Stimulated activated CD4-positive, alpha-beta T cell treated with anti-CD3 and anti-CD28 coated beads, Interleukin-15, amount 100 ng/mL, for 48 hours (primary cell): ENCODE measurements at places on chromosomes 1 and 21.
A peak's percentile ranks its signal among the peaks of the same experiment; 100 is the strongest.

DNA sequence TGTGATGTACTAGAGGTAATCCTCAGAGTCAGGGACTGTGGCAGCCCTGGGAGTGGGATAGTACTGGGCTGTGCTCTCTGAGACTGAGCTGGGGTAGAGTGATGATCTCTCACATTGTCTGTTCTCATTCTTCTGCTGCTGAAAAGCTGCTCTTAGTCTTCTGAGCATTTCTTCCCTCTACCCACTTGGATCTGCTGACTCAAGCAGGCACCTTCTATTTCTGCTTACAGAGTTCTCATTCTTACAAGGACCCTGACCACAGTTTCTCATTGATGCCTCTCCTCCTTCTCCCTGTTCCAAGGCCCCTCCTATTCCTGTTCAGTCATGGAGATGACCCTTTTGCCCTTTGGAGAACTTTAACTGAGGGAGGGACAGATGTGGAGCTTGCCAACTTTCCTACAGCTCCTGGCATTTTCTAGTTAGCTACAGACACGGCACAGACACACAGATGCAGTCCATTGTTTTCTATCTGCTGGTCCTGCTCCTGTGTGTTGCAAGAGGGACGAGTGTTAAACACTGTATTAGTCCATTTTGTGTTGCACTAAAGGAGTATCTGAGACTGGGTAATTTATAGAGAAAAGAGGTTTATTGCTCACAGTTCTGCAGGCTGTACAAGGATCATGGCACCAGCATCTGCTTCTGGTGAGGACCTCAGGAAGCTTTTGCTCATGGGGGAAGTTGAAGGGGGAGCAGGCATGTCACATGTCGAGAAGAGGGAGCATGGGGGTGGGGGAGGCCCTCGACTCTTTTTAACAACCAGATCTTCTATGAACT lies 12.3 kb downstream of the MAPKAPK2 start:
- DNase-seq = no peak

- no peak for DNase-seq
Observed at GRCh38 chr21:43298546-43299440, 128.1 kb downstream of the SIK1 start.

- DNase-seq = peak; percentile 8
Observed at GRCh38 chr1:110746644-110747259, 72.0 kb upstream of the KCNA3 start.

DNA sequence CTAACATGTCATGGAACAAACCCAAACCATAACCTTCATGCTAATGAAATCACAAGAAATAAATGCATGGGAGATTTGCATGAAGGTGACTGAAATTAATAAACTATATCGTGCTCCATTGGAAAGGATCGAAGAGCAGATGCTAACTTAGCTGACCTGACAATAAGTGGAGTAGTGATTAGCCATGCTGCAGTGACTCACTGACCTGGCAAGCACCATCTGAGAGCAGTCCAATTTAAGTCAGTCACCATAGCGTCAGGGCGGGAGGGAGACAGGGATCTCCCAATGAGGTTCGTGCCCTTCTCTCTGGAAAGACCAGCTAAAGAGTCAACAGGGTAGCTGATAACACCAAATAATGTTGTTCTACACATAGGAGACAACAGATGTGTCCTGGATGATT lies 21.5 kb downstream of the OLIG2 start:
- no peak for DNase-seq

DNA sequence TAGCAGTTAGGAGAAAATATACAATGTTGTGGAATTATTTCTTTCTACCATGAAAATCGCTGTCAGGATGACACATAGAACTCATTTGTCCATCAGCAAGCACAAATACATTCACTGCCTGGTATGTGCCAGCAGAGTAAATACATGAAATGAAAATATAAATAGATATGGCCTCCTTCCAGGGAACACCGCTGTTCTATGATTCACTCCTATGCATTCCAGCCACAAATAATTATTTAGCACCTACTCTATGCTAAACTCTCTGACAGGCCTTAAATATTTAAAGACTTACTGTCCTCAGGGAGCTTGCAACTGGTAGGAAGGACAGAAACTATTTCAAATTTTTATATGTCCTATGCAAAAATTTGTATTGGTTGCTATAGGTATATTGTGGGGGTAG lies 975.0 kb upstream of the NCAM2 start:
- DNase-seq = no peak

- DNase-seq = no peak
Observed at GRCh38 chr1:248820041-248820585, 5.6 kb downstream of the SH3BP5L start.

DNA sequence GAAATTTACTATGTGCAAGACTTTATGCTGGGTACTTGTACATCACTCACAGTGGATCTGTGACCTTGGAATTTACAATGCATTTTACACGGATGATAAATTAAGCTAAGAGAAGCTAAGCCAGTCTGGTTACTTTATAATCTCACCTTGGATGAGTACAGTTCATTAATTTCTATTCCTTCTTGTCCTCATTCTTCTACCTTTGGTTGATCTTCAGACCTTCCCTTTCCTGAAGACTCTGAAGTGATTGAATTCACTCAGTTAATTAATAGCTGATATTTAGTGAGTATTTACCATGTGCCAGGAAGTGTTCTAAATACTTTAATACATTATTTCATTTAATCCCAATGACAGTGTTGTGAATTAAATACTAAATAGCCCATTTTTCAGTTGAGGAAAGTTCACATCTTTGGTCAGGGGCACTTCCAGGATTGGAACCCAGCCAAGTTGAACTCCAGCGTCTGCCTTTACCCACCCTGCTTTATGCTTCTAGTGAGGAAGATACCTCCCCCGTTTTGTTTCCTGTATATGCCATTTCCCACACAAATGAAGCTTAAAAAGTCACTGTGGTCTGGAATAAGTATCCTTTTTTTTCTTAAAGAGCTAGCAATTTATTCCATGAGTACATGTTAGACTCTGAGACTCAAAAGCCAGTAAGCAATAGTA lies 146.6 kb downstream of the TLR5 start:
- DNase-seq = no peak

DNA sequence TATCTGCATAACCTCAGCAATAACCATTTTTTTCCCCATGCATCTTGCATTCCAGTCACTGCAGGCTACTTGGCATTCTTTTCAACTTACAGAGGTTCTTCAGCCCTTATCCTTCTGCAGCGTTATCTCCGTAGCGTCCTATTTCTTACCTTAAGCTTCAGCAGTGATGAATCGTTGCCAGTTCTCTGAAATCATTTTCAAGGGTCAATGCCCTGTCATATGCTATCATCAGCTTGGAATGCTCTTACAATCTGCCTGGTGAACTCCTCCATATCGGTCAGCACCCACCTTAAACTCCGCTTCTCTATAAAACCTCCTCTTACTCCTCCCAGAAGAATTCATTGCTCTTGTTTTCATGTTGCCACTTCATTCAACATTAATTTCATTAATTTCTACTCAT lies 105.1 kb upstream of the DPH5 start:
- DNase-seq = no peak

DNA sequence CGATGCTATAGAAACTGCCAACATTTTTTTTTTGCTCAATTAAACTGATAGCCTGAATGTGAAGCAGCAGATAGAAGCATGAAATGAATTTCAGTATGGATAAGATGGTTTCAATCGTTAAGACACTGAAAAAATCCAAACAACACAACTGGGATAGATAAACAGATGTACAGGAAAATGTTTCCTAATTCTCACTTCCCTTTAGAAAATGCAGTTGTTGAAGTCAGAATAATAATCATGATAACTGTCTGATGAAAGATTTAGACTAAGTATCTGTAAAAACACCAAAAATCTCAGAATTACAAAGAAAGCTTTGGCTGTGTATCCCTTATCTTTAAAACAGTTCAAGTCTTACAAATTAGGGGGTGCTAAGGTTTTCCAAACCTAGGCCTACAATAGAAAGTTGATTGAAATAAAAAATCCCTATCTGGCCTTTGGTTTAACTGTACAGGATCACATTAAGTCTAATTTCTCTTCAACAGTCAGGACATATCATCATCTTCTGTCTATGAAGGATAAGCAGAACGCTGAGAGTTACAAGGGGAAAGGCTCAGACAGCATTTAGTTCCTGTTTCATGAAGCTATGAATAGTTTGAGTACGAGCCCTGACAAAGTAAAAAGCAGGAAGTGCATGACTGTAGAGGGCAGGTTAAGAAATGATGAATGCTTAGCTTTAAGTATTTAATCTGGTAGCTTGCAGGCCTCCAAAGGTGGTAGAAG lies 203.2 kb downstream of the APP start:
- DNase-seq = no peak

DNA sequence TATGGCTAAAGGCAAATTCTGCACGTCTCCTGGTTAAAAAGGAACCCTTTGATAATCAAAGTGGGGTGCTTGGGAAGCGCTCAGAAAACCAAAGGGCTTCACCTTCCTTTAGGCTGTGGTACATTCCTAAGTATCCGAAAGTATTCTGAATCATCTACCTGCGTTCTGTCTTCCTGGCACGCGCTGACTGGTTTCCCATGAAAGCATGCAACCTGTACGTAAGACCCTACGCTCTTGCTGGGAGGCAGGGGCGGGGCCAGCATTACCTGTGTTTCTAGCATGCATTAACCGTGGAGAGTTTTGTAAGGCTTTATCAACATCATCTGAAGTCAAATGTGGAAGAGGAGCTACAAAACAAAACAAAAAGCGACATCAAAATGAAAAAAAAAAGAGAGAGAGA lies 96.0 kb downstream of the ERG start:
- no peak for DNase-seq

DNA sequence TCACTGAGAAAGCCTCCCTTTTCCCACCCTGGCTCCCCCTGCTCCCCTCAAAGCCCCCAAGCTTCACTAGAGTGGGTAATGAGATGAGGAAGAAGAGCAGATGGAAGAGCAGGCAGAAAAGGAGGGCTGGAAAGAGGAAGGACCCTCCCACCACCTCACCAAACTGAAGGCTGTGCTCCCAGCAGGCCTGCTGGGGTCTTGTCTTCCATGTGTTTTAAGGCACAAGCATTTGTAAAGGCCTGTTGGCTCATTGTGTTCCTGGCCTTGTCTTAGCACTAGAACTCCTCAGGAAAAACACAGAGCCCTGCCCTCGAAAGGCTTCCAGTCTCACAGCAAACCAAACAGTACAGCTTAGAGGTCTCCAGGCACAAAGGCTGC lies 51.5 kb downstream of the TOMM20 start:
- DNase-seq = no peak

- no peak for DNase-seq
Observed at GRCh38 chr1:214453109-214453722, 98.2 kb downstream of the PTPN14 start.

DNA sequence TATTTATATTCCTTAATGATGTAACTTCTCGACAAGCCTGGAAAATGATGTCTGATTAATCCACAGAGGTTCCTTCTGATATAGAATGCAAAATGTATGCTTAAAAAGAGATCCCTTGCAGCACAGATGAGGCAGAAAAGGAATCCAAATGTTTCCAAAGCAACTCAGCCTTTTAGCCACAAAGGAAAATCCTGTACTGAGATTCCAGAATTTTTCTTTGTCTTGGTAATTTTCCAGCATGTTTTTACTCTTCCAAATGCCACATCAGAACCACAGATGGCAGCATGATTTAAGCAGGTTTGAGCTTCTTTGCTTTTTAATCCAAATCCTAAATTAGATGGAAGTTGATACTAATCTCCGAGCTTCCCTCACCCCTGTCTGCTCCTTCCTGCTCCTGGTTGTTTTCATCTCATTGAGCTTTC lies 176.4 kb upstream of the PALMD start:
- DNase-seq = no peak

DNA sequence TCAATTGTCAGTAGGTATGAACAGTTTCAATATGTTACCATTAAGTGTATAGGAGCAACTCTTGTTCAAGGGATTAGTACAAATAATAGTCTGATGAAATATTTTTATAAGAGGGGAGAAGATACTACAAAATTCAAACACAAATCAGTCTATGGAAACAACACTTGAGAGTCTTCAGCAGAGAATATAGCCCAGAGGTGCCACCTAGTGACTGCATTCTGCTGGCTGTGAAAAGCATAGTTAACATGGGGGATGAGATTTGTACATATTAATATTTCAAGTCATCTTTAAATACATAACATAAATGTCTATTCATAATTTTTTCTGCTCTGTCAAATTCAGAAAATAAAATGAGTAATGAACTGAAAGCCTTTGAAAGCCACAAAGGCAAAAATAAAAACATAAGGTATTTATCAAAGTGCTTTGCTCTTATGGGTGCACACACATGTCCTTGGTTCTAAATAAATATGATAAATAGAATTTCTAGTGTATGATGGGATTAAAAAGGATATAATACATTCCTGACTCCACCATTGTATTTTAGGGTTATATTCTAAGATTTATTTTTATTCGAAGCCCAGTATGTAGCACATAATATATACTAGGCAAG lies 440.9 kb upstream of the ZRANB2 start:
- DNase-seq = no peak

GRCh38 chr21:22575165-22575584 lies 1577.0 kb downstream of the NCAM2 start:
- no peak for DNase-seq

DNA sequence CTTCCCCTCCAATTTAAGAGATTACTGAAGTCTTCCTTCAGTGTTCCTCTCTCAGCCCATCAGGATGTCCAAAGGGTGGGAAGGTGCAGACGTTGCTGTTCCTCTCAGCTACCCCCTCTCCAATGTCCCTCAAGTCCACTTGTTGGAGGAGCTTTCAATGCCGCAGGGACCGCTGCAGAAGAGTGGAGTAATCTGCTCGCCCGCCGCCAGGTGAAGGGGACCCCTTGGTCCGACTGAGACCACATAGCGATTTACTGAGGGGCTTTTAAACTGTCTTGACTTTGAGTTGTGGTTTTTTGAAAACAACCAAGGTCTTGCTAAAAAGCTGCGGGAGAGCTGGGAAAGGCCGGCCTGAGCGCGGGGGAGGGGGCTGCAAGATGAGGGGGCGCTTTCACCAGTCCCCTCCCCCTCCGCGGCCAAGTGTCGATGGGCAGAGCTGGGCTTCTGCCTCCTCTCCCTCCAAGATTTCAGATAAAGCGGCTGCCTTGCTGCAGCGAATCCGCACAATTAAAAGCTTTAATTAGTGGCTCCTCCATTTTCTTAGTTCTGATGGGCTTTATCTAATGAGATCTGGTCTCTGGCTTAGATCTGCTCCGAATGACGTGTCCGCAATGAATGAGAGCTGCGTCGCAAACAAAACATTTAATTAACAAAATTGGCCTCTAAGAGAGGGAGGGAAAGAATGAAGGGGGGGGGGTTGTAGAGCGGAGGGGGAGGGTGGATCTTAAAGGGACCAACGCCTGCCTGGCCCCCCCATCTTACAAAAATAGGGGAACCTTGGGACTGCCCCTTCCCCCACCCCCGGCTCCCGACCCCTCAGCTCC lies 5.9 kb downstream of the LMO4 start:
- no peak for DNase-seq

DNA sequence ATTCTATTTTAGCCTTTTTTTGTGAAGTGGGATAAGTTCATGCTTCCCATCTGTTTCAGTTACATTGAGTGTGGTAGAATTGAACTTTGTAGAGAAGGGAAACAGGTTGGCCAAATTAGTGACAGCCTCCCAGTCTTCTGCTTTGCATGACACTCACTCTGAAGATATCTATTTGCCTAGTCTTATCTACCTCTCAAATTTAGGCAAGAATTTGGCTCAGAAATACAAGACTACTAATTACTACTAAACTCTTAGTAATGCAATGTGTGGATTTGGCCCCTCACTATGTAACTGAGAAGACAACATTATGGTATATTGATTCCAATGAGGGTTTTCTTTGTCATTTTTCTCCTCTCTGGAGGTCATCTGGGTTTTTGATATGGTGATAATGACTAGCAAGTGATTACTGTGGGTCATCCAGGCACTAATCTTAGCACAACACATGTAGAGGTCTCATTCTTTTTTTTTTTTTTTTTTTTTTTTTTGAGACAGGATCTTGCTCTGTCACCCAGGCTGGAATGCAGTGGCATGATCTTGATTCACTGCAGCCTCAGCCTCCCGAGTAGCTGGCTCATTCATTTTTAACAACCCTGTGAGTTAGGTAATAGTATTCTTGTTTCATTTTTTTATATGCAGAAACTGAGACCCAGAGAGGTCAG lies 6.3 kb downstream of the FAM20B start:
- DNase-seq = no peak
